Astrocyte (in vitro differentiated cells and primary cell): ENCODE measurements at places on chromosomes 2 and 18. TPM values are rescaled to one million over a fixed set of nuclear protein-coding genes. Genes with fewer than 3 reads are reported as not detected.

DNA sequence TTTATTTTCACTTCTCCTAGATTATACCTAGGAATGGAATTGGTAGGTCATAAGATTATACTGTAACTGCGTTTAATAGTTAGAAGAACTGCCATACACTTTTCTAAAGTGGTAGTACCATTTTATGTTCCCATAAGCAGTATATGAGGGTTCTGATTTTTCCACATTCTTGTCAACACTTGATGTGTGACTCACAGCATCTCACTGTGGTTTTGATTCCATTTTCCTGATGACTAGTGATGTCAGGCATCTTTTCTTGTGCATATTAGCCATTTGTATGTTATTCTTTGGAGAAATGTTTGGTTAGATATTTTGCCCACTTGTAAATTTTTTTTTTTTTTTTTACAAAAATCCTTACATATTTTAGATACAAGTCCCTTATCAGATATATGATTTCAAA, 2.3 kb downstream of the DCAF17 start:
- DNase-seq, result peak; percentile 89

DNA sequence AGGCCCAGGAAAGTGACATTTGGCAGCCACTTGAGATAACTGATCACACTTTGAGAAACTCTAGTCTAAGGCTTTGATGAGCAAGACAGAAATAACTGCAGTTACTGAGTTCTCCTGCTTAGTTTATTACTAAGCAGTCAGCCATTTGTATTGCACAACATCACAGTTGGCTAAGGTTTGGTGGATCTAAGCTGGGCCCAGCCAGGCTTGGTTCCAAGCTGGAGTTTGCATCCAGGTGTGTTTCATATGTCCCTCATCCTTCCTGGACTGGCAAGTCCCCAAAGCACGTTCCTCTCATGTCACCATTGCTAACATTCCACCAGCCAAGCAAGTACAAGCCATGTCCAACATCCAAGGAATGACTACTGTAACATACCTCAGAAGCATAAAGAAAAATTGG, 71.3 kb upstream of the ZNF532 start:
- DNase-seq, result peak; percentile 89

ARMC9 gene
- total RNA-seq, result 42.7 and 52.4 TPM in 2 replicates

DNA sequence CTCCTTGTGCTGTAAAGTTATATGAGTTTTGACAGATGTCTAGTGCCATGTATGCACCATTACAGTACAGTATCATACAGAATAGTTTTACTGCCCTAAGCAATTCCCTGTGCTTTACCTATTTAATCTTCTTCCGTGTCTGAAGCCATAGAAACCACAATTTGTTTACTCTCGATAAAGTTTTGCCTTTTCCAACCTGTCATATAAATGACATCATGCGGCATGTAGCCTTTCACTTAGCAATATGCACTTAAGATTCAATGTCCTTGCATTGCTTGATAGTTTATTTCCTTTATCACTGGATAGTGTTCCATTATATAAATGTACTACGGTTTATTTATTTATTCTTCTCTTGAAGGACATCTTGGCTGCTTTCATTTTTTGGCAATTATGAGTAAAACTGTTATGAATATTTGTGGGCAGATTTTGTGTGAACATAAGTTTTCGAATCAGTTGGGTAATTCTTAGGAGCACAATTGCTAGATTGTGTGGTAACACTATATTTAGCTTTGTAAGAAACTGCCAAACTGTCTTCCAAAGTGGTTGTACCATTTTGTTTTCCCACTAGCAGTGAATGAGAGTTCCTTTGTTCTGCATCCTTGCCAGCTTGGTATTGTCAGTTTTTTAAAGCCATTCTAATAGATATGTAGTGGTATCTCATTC, 136.8 kb upstream of the MAP3K20 start:
- peak; percentile 33 for DNase-seq

DNA sequence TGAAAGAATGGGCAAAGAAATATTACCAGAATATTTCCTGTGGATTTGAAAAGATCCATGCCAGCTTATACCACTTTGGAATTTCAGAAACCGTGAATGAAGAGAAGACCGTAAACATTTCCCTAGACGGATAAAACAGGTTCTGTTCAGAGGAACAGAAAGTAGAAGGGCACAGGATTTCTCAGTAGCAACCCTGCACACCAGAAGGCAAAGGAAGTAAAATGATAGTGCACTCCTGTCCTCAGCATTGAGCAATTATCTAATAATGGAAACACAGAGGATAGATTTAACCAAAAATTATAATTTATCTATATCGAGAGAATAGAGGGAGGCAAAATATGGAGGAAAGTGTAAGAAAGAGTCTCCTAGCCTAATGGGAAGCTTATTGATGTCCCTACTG, 87.0 kb upstream of the ITGA6 start:
- no peak for DNase-seq

- no peak for DNase-seq
These were observed 1.3 kb downstream of the HDAC4 start for GRCh38 chr2:239399433-239399920.

GRCh38 chr2:73716543-73717250, 20.4 kb downstream of the TPRKB start:
- DNase-seq, result peak; percentile 48

TUBB8B gene
- not detected in 2 replicates for total RNA-seq

C2orf80 gene
- not detected in 2 replicates for total RNA-seq

DNA sequence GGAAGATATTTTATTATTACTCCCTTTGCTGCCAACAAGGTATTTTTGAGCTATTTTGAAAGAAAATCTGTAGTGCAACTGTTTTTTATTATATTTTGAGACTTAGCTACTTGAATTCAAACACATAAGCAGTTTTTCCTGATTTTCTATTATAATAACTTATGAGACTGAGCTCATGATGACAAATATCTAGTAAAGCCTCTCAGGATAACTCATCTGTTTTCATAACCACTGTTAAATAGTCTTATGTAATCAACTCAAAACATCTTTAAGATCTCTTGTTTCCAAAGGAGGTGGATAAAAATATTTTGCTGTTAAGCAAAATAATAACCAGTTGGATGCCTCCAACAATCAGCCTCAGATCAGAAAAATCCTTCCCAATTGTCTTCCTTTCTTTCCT, 21.9 kb upstream of the PPP1CB start:
- no peak for DNase-seq

GTF2A1L gene
- not detected in 2 replicates for total RNA-seq

DNA sequence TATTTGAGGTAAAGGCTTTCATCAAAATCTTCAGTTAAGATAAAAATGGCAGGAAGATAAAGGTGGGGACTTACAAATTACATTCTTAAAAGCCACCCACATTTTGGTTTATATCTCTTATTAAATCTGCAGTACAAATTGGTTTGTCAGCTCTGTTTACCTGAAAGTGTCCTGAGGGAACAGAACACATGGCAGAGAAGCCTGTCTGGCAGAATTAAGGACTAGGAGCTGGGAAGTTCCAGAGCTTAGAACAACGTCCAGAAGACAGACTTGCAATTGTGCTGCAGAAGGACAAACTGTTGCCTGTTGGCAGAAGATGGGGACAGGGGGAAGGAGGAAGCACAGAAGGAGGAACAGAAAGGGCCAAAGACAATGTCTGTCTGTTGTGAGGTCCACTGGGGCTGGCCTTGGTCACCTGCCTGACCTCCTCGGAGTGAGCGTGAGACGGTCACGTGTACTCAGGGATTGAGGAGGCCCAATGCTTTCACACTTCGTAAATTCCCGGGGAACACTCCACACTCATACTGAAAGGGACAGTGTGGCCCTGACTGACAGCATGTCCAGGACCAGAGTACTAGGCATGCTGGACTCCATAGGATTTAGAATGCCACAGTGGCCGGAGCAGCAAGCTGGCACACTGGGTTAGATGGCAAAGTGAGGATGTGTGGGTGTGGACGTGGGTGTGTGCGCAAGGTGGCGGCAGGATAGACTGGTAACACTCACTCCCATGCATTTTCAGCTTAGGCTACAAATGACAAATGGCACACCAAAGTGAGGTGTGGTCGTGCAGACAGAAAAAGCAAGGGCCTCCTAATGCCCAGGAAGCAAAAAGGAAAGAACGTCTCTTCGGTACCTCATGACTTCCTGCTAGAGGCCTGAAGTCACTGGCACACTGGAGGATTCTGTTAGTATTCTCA, 210.9 kb upstream of the REV1 start:
- no peak for DNase-seq

GRCh38 chr2:119252186-119253113, 28.8 kb downstream of the STEAP3 start:
- peak; percentile 98 for DNase-seq

GRCh38 chr2:56801770-56802169, 618.0 kb downstream of the CCDC85A start:
- no peak for DNase-seq

HOXD4 gene
- not detected in 2 replicates for total RNA-seq

- no peak for DNase-seq
These were observed 69.5 kb downstream of the TPGS2 start for GRCh38 chr18:36759167-36759776.

- DNase-seq, result peak; percentile 0
These were observed 232.2 kb downstream of the THSD7B start for GRCh38 chr2:136997557-136997956.

MARCO gene
- not detected in 2 replicates for total RNA-seq

- no peak for DNase-seq
These were observed 15.8 kb upstream of the PROKR1 start for GRCh38 chr2:68627615-68628014.

CNGA3 gene
- total RNA-seq, result not detected in 2 replicates

- no peak for DNase-seq
These were observed 78.9 kb upstream of the SCN7A start for GRCh38 chr2:166572937-166573336.

TACR1 gene
- not detected in 2 replicates for total RNA-seq

TCF7L1 gene
- total RNA-seq, result 27.2 and 30.8 TPM in 2 replicates

DNA sequence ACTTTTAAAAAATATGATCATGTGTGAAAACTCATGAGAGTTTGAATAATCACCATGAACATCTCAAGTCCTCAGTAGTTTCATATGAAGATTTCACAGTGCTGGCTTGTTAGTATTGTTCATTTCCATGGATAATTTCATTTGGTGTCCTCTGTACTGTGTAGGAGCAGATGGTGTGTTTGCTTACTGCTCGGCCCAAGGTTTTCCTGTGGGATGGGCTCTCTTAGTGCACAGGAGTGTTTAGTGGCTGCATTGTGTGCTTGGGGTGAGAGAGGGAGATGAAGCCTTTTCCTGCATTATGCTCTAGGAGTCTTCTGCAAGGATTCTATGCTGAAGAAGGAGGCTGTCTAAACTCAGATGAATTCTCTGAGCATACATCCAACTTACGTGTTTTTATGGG, 270.6 kb downstream of the SOCS6 start:
- no peak for DNase-seq

GRCh38 chr2:156476850-156477206, 40.6 kb downstream of the GPD2 start:
- DNase-seq, result peak; percentile 91

GBX2 gene
- total RNA-seq, result 1.2 and 1.8 TPM in 2 replicates

DNA sequence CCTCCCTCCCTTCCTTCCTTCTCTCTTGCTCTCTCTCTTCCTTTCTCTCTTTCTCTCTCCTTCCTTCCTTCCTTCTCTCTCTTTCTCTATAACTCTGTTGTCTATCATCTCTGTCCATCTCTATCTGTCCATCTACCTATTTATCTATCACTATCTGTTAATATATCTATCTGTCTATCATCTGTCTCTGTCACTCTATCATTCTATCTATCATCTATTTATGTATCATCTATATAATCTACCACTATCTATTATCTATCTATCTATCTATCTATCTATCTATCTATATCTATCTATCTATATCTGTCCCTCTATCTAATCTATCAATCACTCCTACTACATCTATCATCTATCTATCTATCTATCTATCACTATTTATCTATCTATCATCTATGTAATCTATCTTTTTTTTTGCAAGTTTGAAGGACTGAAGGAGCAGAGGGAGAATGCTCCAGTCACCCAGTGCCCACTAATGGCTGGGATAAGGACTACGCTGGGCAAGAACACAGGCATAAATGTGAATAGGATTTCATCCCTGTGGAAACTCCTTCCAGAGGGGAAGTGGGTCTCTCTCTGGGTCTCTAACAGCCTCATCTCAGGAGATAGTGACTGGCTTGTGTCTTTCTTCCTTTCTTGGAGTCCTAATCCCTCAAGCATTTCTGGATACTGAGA, 427.0 kb downstream of the LPIN1 start:
- DNase-seq, result no peak

DNA sequence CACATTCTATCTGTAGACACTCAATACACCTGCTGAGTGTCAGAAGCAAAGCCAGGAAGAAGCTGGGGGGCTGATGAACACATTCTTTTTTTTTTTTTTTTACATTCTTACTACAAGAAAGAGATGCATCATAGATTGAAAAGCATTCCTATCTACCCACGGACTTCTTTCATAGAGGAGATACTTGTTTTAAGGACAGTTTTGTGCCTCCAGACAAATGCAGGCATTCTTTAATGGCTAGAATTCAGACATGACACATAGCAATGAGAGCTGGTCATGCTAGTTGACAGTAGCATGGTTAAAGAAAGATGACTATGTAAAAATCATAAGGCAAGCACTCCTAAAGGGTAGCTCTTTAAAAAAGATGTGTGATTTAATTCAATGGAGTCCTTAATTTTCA, 110.2 kb downstream of the EPHA4 start:
- peak; percentile 77 for DNase-seq

DNA sequence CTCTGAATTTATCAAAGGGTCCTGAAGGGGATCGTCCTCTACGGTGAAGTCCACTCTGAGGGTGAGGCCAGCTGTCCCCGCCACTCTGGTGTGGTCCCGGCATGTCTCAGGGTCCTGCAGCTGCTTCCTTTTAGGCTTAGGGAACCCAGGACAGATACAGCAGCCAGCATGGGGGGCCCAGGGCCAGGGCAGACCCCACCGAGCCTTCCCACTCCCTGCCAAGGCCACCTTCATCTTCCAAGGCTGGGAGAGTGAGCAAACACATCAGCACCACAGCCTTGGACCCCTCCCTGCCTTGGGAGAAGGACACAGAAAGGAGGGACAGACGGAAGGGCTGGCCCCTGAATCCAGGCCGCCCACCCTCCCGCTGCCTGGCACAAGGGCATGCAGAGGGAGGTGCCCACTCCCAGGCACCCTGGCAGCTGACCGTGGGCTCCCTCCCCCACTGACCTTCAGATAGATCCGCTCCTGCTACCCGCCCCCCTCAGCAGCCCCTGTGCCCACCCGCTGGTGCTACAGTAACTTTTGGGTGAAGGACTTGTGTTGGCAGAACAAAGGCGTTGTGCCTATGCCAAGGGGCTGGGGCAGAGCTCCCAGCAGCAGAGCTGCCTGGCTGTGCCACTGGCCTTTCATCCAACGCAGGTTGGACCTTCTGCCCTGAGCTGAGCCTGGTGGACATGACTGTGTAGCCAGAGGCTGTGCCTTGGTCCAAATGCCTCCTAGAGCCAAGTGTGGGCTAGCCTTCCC, 7.6 kb downstream of the CYP26B1 start:
- no peak for DNase-seq

- DNase-seq, result no peak
These were observed 629.1 kb upstream of the SLC39A10 start for GRCh38 chr2:195027947-195028346.

XPO1 gene
- total RNA-seq, result 119 and 128 TPM in 2 replicates

GRCh38 chr2:41668529-41668928, 379.3 kb upstream of the PKDCC start:
- DNase-seq, result no peak

DNA sequence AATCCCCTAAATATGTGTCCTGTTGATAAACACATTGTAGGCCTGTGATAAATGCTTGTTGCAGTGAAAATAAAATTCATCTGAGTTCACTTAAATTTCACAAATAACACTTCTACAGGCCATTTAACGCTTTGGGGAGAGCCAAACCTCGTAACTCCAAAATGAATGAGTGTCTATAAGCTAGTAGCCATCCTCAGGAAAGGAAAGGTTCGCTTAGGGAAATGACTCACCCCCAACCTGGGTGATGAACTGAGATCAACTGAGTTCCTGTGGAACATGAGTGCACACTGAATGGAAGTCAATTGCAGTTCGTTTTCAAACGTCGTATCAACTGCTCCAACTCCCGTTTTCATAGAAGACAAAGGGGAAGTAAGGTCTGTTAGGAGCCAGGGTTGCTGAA, 527.6 kb upstream of the ID2 start:
- DNase-seq, result no peak
